ENCODE measurements at places on chromosomes 12 and 14.

DNA sequence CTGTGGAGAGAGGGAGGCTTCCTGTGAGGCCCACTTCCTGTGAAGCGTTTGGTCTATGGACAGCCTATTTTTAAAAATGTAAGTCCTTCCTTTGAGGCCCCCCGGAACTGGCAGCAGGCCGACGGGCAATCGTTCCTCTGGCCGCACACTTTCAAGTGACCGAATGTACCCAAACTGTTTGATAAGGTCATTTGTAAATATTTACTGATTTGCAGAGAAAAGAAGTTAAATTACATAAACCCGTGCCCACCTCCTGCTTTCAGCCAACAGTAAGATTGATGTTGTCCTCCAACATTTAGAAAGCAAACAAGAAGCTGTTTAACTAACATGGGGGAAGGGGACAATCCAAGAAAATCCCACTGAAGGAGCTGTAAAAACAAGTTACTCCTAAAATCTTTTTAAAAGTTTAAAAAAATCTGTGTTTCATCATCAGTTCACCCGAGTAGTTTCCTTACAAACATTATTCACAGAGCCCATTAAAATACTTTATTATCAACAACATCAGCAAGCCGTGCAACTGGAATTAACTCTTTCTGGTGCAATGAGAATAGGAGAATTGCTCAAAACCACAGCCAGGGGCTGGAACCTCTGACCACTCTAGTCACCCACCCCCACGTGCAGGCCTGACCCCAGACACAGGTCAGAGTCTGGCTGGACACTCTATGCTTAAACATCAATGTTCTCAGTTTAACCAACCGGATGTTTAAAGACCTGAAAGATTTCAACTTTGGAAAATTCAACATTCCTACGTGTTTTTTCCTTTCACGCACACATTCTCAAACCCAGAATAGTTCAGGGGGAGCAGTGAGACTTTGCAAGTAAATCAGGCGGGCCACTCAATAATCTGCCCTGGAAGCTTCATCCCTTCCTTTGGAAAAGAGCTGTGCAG lies 65.3 kb downstream of the FOXN3 start:
- DNase-seq, result no peak

- DNase-seq, result no peak
Observed at GRCh38 chr12:63152321-63152700, 1.3 kb upstream of the AVPR1A start.

GRCh38 chr14:32249371-32249770 lies 46.3 kb upstream of the RNU6-8 start:
- no peak for DNase-seq

DNA sequence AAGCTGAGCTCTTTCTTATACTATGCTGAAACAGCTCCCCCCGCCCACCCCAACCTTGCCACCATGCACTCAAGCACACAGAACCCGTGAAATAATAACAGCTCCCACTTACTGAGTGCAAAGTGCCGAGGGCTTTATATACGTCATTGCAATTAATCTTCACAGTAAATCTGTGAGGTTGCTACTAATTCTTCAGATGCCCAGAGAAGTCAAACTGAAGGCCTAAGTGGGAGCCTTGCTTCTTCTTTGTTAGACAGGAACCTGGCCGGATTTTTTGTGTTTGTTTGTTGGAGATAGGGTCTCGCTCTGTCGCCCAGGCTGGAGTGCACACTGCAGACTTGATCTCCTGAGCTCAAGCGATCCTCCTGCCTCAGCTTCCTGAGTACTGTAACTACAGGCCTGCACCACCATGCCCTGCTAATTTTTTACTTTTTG lies 34.0 kb downstream of the VCPKMT start:
- DNase-seq, result no peak

DNA sequence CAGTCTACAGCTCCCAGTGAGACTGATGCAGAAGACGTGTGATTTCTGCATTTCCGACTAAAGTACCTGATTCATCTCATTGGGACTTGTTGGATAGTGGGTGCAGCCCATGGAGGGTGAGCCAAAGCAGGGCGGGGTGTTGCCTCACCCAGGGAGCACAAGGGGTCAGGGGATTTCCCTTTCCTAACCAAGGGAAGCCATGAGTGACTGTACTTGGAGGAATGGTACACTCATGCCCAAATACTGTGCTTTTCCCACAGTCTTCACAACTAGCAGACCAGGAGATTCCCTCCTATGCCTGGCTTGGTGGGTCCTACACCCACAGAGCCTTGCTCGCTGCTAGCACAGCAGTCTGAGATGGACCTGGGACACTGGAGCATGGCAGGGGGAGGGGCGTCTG lies 21.0 kb upstream of the ABCC9 start:
- no peak for DNase-seq

- no peak for DNase-seq
Observed at GRCh38 chr12:25384038-25384892, 133.5 kb upstream of the KRAS start.

GRCh38 chr14:73422515-73422914 lies 35.8 kb downstream of the NUMB start:
- no peak for DNase-seq

DNA sequence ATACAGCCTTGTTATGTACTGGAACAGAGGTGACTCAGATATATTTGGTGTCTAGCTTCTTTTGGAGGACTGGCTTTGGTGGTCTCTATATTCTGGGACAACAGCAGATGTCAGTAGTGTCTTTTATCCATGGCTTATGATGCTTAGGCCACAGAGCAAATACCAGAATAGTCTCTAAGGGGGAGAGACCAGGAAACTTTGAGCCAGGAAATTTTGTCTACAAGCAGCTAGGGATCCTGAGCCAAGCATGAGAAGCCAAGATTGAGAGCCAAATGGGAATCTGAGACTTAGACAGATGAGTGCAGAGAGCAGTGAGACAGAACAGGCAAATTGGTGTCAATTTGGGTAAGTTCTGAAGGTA lies 28.4 kb upstream of the PTPRR start:
- DNase-seq, result no peak

DNA sequence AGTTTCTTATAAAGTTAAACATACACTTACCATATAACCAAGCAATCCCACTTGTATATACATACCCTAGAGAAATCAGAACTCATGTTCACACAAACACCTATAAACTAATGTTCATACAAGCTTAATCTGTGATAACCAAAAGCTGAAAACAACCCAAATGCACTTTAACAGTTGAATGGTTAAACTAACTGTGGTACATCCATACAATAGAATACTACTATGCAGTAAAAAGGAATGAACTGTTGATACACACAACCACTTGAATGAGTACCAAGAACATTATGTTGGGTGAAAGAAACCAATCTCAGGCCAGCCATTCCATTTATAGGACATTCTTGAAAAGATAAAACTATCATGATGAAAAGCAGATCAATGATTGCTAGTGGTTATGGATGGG lies 427.6 kb downstream of the DPF3 start:
- DNase-seq, result no peak

Data from stimulated activated CD4-positive, alpha-beta T cell treated with anti-CD3 and anti-CD28 coated beads, Interleukin-2, amount 100 ng/mL, for 4 hours (primary cell).